ENCODE measurements at places on chromosomes 4 and X.

GRCh38 chr4:2179717-2180116, 62.2 kb downstream of the HAUS3 start:
- DNase-seq: no peak

- no peak for DNase-seq
Observed at GRCh38 chr4:144648042-144648441, 2.1 kb downstream of the HHIP start.

- no peak for DNase-seq
Observed at GRCh38 chr4:142535009-142535408, 311.1 kb downstream of the INPP4B start.

- no peak for DNase-seq
Observed at GRCh38 chrX:45068569-45068968, 132.1 kb downstream of the DIPK2B start.

- DNase-seq: no peak
Observed at GRCh38 chr4:119942806-119943205, 123.8 kb downstream of the MAD2L1 start.
